ENCODE measurements at places on chromosomes 13 and 19.
A peak's percentile ranks its signal among the peaks of the same experiment; 100 is the strongest.

- no peak for DNase-seq
Observed at GRCh38 chr13:47146991-47147811, 250.3 kb upstream of the HTR2A start.

GRCh38 chr13:31385540-31385939, 185.8 kb downstream of the B3GLCT start:
- no peak for DNase-seq

DNA sequence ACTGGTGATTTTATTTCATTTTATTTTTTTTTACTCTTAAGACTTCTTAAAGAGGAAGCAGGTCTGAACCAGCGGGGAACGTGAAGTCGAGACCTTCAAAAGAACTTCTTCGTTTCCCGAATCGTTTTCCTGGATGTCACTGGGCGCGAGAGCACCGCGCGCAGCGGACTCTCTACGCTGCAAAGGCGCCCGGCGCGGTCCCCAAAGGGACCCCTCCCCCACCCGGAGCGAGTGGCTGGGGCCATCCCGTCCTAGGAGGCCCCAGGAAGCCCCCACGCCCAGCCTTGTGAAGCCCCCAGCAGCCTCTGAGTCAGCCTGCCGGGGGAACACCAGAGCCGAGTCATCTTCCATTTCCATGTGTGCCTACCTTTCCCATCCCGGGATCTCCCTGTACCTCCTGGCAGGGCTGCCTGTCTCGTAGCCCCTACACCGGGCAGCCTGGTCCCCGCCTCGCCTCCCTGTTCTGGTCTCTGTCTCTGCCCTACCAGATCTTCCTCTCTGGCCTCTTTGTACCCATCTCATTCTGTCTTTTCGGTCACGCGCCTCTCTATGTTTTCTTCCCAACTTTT, 608 bp downstream of the CD70 start:
- DNase-seq: no peak

DNA sequence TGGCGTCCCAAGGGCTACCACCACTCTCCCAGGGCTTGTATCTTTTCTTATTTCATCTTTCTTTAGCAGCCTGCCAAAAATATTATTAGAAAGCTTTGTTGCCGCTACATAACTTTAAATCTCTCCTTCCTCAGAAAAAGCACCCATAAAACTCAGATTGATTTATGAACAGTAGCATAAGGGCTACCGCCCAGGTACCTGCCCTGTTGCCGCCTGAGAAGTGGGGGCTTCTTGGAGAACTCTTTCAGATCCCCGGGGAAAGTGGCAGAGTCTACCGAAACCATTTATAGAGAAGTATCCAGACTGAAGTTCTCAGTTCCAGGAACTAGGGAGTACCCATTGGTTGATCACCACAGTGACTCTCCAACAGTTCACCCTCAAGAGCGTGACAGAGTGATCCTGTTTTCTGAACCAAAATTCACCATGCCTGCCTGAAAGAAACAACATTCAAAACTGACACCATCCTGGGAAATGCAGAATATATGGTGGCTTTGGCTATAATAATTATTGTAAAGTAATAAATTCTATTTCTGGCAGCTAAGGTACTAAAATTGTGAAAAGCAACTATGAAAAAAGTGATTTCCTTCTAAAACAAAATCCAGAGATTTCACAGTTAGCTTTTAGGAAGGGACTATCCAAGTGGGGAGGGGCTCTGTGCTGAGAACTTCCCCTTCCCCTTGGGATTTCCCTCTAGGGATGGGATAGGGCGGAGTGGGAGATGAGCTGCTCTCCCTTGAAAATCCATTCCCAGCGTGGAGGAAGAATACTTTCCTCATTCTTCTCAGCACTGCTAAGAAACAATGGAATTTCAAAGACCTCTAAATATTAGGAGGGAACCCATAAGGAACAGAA, 877 bp upstream of the N4BP2L1 start:
- no peak for DNase-seq

GRCh38 chr13:23161481-23161825, 19.3 kb upstream of the SGCG start:
- DNase-seq: no peak

GRCh38 chr13:109403012-109403421, 383.4 kb downstream of the IRS2 start:
- DNase-seq: no peak

DNA sequence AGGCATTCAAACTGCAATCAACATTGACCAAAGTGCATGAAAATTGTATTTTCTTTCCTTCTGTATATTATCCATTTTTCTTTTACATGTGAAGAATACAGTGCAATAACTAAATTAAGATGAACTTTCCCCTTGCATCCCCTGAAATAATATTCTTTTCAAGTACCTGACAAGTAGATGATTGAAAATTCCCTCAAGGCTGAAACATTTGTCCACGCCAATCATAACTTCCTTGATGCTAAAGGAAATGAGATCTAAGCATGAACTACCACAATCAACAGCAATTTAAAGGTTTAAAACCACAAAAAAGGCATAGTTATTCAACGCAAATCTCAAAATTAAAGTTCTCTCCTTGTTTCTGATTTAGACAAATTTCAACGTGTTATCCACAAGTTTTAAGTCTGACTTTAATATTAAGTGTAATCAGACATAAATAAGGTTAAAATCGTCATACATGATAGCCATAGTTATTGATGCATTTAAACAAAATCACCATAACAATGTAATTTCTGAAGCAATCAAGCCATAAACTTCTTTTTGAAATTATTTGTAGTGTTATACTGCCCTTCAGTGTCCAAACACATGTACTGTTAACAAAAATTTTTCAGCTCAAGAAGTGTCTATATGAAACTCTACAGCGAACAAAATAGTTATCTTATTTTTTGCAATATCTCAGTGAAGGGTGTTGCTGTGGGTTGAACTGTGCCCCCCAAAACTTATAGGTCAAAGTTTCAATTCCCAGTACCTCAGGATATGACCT, 169.5 kb downstream of the DCLK1 start:
- no peak for DNase-seq

- DNase-seq: no peak
Observed at GRCh38 chr19:35034588-35035382, 4.5 kb downstream of the SCN1B start.

DNA sequence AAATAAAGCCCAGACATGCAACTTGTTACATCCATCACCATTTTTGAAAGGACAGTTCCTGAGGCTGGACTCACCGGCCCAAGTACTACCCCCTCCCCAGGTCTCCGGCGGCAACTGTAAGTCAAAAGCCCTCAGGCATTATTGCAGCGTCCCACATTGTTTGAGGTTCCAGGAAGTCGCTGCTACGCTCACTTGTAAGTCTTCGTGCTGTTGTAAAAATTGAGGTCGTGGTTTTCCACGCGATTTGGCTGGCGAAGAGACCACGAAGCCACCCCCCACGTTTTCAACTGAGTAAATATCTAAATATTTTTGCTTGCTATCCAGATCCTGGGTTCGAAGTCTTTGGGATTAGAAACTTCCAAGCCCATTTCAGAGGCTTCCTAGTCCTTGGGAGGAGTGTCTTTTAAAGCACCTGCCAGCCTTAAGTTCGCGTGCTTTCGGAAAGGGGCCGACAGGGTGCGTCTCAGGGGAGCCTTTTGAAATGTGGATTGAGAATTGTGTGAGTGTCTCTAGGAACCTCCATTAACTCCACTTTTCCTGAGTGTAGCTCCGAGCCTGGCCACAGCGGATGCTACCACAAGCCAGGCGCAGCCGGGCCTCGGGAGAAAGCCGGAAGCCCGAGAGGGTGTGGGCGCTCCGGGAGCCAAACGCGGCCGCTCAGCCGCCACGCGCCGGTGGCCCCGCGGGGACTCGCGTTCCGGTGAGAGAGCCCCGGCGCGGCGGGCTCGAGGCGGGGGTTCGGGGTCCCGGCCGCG, 434 bp upstream of the FNDC3A start:
- DNase-seq: peak; percentile 18

DNA sequence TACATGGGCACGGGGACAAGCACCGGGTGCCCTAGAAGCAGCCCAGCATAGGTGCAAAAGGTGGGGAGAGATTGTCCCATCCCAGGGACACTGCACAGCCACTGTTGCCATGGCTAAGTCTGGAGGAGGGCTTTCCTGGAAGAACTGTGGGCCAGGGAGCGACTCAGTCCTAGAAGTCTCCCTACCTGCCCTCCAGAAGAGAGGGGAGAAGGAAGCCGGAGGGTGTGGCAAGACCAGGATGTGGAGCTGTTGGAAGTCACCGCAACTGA, 2.3 kb upstream of the FBN3 start:
- no peak for DNase-seq

DNA sequence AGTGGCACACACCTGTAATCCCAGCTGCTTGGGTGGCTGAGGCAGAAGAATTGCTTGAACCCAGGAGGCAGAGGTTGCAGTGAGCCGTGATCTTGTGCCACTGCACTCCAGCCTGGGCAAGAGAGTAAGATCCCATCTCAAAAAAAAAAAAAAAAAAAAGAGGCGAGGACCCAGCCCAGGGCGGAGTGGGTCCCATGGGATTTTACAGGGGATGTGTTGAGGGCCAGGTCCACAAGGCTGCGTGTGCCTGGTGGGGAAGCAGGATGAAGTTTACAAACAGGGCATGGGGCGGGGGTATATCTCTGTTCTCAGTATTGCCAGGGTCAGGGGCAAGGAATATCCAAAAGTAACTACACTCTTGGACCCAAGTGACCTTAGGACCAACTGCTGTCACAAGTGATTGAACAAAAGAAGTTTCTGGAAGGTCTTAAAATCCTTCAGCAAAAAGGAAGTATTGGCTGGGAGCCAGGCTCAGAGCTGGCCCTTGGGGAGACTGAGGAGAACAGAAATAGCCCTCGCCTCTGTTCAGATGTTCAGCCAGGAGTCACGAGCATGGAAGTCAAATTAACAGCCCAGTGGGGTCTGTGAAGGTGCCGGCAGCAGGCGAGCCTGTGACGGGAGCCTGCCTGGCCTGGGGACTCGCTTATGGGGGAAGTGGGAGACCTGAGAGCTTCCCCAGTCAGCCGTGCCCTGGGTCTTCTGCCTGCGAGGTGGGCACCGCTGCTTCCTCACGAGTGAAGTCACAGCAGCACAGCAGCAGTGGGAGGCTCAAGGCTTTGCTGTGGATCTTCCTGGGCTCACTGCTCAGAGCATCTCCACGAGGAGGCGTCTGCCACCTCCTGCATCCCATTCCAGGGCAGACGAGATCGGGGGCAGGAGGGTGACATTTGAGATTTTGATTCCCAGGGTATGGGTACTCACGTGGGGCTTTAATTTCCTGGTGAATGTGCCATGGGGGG, 6.4 kb downstream of the MYO9B start:
- DNase-seq: no peak

DNA sequence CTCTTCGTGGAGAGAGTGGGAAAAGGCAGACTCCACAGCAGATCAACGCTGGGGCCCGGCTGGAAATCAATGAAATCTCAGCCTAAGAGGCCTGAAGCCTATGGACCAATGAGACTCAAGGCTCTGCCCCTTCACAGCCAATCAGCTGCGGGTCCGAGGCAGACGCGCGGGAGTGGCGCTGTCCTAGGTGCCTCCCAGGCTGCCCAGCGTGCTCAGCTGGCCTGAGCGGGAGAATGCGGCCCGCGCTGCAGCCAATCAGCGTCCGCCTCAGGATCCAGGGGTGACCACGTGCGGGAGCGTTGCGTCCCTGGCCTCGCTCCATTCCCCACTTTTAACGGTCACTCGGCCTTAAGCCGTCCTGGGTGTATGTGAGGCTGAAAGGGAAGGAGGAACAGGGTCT, at the start of gene ZBTB32:
Gene ZBTB32, plus strand, starts transcription at position 341 of the 400 bp plus-strand sequence. CDS start 10,069 bp downstream, outside the sequence.
- no peak for DNase-seq

DNA sequence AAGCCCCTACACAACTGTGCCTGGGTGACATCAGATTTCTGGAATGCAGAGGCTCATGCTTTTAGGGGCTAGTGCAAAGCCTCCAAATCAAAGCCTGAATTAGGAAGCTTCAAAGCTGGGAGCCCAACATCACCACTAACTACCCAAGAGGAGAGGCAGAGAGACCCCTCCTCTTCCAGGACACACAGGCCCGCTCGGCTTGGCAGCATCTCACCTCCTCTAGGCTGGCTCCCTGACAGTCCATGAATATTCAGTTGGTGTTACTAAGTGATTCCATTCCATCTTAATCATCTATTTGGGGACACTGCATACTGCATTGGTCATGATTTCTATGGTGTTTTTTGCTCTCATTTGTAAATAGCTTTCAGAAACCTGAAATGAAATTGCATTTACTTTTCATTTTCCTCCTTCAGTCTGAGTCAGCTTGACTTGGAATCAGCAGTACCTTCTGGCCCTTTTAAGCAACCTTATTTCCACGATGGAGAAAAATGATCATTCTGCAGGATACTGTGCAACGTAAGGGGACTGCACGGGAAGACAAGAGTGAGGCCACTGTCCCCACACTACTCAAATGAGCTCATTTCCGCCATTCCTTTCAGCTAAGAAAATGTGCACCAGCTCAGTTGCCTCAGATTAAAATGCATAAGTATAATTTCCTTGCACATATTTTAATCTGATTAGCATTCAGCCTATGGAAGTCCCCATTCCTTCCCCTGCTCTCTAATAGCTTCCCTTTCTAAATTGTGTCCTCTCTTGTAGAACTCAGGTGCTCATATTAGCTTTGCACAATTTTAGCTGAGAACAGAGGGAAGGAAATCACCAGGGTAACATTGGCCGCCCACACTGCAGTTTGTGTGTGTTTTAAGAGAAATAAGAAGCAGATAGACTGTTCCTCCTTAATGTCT, 219.9 kb downstream of the RFC3 start:
- no peak for DNase-seq

DNA sequence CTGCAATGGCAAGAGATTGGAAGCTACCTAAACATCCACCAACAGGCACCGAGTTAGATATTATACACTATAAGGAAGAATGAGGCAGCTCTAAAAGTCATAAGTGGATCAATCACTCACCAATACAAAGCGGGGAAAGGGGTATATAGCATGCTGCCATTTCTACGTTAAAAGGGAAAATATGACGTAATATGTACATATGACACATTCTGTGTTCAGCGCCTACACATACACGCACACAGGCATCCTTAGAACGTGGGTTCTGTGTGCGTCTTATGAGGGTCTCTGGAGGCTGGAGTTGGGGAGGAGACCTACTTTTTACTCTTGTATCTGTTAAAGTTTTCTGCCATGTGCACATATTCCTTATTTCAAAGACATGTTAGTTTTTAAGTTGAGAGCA, 5.9 kb downstream of the IL17D start:
- DNase-seq: no peak

DNA sequence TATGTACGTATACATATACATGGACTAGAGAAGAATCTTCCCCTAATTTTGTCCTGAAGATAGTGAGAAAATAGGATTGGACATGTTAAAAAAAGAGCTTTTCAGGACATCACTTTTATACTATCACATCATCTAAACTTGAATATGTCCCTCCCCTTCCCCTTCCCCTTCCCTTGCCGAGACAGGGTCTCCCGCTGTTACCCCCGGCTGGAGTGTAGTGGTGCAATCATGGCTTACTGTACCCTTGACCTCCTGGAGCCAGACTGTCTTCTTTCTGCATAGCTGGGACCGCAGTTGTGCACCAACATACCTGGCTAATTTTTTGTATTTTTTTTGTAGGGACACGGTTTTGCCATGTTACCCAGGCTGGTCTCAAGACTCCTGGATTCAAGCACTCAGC, 6.6 kb downstream of the HNRNPM start:
- no peak for DNase-seq

Measured in NCI-H1930 (cell line).